ENCODE measurements at places on chromosomes 5 and 9.
A peak's percentile ranks its signal among the peaks of the same experiment; 100 is the strongest.

GRCh38 chr9:130462685-130463540 is 18.2 kb downstream of the ASS1 start:
- no peak for DNase-seq

DNA sequence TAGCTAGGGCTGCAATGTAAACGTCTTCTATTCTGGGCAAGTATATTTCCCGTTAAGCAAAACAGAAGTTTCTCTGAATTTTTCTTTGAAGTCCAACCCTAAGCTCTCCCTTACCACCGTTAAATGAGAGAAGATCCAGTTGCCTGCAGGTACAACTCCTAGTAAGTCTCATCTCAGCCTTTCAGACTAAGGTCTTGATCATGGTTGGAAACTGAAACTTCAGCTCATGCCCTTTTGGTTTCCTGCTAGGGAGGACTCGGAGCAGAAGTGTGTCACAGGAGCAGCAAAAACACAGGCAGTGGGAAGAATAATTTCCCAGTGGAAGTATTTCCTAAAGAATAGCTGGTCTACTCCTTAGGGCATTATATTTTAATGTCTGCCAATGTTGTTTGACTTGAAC is 717.9 kb downstream of the PRELID2 start:
- DNase-seq, result no peak

GRCh38 chr5:1877103-1878049 is 5.3 kb downstream of the IRX4 start:
- no peak for DNase-seq

DNA sequence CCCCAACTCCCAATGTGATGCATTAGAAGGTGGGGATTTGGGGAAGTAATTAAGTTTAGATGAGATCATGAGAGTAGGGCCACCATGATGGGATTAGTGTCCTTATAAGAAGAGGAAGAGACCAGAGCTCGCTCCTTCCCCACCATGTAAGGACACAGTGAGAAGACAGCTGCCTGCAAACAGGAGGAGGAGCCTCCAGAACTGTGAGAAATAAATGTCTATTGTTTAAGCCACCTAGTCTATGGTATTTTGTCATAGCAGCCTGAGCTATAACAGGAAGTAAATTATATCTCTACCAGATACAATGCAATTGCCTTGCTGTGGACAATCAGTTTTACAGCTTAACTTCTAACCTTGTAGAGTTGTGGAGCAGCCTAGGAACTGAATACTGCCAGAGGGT is 58.0 kb downstream of the ANKRD33B start:
- DNase-seq, result no peak

- no peak for DNase-seq
These were observed 47.0 kb downstream of the APC start for GRCh38 chr5:112784726-112785125.

- peak; percentile 47 for DNase-seq
These were observed 848 bp downstream of the RAD50 start for GRCh38 chr5:132557478-132558172.

GRCh38 chr9:70533492-70533891 is 119.0 kb upstream of the KLF9 start:
- no peak for DNase-seq

- DNase-seq, result no peak
These were observed 474.3 kb upstream of the KIF2A start for GRCh38 chr5:61831736-61832135.

- DNase-seq, result no peak
These were observed 50.9 kb upstream of the PHF2 start for GRCh38 chr9:93525476-93525875.

DNA sequence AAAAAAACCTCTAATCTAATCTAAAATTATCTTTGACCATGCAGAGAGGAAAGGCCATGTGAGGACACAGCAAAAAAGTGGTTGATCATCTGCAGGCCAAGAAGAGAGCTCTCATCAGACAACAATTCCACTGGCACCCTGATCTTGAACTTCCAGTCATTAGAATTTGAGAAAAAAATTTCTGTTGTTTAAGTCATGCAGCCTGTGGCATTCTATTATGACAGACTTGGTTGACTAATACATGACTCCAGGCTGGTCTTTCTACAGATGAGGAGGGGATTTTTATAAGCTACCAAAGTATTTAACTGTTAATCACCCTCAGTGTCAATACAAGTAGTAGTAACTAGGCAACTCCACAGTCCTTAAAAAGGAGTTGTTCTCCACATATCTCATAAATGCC is 358.5 kb upstream of the RGMB start:
- no peak for DNase-seq

DNA sequence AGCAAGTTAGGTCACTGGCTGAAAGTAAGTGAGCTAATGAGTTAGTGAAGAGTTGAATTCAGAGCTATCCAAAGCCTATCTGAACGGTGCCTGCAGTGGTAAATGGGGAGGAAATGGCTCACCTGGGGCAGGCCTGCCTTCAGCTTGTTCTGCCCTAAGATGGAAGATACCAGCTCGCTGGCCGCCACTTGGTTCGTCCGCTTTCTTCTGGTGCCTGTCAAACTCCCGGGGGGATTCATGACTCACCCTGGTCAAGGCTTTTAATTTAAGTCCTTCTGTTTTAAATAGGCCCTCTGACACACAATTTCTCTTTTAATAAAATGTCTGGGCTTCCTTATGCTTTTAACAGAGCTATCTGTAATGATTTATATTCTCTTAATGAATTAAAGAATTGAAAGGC is 78.8 kb downstream of the CFAP90 start:
- DNase-seq, result no peak

- peak; percentile 77 for DNase-seq
These were observed at the start of gene AK3 for GRCh38 chr9:4740638-4741364. Gene AK3 (minus strand): TSS chr9:4741202. CDS start chr9:4741087, 115 bp downstream.

- peak; percentile 72 for DNase-seq
These were observed 8.6 kb downstream of the SCGB3A2 start for GRCh38 chr5:147887026-147887627.

GRCh38 chr5:40071870-40072269 is 607.8 kb upstream of the PTGER4 start:
- no peak for DNase-seq

DNA sequence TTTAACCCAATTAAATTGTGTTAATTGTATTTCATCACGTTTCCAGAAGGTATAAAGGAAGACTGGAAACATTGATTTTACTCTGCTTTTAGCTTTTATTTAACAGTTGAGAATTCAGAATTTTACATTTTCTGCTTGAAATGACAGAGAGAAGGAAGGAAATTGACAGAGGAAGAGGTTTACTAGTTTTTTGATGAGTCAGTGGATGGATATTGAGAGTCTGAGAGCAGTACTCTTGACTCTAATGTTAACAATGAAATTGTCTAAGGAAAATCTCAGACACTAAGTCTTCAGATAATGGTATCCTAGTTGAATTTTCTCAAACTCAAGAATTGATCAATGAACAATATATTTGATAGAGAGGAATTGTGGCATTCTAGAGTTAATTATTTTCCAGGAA is 60.6 kb downstream of the IPO11 start:
- no peak for DNase-seq

DNA sequence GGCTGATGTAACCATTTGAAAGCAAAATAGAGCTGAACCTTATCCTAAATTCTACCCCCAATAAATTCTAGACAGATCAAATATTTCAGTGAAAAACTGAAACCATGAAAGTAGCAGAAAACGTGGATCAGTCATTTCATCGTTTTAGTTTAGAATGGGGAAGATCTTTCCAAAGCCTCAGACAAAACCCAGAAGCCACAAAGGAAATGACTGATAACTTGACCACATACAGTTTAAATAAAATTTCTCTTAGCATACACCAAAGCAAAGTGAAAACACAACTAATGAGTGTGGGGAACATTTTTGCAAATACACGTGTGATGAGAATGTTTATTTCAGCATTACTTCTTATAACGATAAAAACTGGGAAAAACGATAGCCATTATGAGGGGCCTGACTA is 284.8 kb downstream of the ADGRV1 start:
- DNase-seq, result no peak

- no peak for DNase-seq
These were observed 525 bp upstream of the DAPK1 start for GRCh38 chr9:87497080-87497603.

GRCh38 chr5:53877243-53877642 is 316.8 kb downstream of the NDUFS4 start:
- DNase-seq, result no peak

DNA sequence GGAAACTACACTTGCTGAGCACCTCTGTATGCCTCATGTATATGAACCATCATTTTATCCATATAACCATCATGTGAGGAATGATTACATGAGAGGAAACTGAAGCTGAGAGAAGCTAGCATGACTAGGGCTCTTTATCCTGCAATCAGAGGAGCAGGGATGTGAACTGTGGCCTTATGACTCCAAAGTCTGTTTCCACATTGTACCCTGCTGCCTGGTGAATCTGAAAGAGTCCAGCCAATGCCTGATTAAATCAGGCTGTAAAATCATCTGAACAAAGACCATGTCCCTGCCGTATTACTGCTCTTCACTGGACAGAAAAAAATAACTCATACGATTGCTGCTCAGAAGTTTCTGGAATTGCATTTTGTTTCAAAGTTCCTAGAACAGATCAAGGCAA is 67.0 kb downstream of the LPAR1 start:
- DNase-seq, result no peak

DNA sequence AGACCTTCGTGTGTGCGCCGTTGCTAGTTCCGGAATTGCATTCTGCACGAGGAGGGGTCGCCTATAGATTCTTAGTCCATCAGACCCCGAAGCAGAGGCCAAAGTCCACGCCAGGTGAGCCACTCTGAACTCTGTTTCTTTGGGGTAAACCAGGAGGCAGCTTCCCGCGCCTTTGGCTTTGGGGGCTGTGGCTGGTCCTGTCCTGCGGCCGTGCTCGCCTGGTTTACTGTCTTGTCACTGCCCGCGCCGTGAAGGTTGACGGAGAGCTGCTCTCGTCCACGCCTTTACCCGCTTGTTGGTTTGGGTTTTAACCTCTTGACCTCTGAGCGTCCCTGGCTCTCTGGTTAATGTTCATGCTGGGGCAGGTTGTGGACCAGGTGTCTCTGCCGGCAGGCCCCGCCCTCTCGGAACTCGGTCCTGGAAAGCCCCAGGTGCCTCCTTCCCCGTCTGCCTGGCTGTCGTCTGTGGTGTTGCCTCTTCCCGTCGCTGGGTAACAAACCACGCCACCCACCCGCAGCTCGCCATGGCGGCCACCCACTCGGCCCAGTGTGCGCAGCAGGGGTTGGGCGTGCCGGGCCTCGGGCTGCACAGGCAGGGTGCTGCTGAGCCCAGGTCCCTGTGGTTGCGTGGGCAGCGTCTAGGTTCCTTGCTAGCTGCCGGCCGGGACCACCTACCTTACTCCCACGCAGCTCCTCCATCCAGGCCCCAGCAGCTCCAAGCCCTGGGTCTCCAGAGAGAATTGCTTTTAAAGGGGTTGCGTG is 44.6 kb upstream of the CACNA1B start:
- DNase-seq, result no peak

DNA sequence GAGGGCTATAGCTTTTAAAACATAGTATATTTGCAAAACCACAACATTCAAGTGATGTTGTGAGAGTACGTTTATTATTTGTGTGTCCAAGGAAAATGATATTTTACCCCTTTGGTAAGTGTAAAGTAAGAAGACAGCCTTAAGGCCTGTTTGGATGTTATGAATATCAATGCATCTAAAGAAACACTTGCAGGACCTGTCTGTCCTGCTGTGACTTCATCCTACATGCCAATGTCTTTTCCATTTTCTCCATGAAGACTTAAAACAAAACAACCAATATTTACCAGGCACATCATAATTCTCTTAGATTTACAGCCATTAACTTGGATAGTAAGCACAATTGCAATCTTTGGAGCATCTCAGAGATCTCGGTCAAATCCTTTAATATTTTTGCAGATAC is 29.0 kb downstream of the PRLR start:
- no peak for DNase-seq

Data from cerebellar cortex (tissue), 1 donor.